ENCODE measurements at places on chromosomes 6 and 20. TPM values are rescaled to one million over a fixed set of nuclear protein-coding genes. Genes with fewer than 3 reads are reported as not detected.

- DNase-seq: no peak
Observed at GRCh38 chr20:47356220-47356525, 326 bp downstream of the ZMYND8 start.

DNA sequence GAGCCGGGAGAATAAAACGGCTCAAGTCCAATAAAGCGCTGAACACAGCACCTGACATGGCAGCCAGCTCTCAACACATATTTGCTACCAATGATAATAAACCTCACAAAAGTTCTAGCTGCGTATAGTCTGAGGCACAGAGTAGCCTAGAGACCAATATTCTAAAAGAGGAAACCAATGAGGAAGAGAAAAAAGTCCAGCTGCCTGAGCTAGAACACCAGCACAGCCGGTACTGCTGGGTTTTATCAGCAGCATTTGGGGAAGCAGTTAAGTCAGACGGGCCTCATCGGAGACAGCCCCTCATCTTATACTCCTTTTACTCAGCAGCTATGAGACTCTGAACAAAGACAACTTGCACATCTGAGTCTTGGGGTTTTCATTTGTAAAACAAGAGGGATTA, 2.4 kb upstream of the RTF2 start:
- DNase-seq: no peak

- no peak for DNase-seq
Observed at GRCh38 chr6:10730254-10730653, 7.4 kb downstream of the TMEM14C start.

DNA sequence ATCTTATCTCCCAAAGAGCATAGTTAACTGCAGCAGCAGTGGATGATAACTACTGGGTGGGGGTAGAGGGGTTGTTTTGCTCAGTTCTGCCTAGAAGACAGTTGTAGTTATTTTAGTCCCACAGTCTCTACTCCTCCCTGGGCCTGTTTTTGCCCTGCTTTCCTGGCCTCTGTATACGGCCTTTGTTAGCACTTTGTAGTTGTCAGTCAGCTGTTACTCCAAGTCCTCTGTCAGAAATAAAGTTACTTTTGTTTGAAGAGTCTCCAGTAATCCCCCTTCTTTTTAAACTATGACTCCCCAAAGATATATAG, 113.9 kb downstream of the SLC16A10 start:
- no peak for DNase-seq

DNA sequence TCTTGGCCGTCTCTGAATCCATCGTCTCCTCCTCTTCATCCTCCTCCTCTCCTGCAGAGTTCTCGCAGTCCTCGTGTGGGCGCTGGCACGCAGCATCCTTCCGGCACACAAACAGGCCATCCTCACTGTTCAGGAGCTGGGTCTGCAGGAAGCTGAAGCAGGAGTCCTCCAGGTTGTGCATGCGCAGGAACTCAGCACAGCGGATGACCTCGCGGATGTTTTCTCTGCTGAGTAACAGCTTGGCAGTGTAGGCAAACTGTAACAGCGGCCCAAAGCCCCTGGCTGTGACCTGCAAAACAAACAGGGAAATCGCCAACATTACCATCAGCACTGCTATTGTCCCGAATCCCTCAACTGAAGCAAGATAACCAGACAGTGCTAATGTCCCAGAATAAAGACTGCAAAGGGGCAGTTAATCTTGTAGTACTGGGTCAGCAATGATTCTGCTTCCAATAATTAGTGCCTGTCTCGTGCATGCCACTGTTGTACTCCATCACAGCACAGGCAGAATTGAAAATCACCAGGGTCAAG, 57.4 kb downstream of the GJA10 start:
- DNase-seq: no peak

DNA sequence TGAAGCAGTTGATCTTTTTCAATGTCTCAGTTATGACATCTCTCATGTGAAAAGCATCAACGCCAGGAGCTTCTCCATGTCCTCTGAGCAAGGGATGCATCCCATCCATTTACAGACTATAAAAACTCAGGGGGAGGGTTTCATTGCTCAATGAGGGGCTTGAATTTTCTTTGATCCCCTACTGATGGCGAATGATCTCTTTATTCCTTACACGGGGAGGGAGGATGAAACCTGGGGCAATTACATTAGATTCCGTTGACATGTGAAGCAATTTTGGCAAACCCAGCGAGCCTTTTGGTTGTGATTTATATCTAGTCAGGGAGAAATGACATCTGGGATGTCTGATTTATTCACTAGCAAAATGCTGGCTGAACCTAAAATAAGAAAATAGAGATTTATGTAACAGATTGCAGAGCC, 268.9 kb downstream of the HIVEP2 start:
- DNase-seq: no peak

GRCh38 chr6:72636786-72637185, 14.9 kb downstream of the KCNQ5 start:
- no peak for DNase-seq

DNA sequence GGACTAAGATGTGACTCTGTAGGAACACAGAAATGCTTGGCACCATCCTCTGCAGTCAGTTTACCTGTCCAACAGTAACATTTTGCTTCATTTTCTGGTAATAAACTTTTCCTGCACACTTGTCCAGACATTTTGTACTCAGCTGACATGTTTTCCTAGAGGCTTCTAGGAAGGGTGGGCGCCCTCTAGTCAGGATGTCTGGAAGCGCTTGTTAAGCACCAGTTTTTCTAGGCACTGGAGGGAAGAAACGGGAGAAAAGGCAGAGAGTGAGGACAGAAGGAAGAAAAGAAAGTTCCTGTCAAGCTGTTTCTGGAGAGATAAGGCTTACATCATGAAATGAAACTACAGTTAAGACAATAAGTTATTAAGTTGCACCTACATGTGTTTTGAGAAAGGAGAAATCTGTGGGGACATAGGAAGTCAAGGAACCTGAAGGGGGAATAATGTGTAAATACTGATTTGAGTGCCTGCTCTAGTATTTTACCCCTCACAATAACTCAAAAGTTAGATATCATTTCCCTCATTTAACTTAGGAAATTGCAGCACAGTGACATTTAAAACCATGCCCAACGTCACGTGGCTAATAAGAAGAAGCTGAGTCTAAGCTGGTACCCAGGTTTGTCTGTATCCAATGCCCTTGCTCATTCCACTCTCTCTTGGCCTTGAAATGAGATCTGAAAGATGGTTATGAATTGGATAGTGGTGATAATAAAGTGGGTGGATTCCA, 42.7 kb upstream of the TNFRSF21 start:
- no peak for DNase-seq

GRCh38 chr6:20577173-20577688, 43.0 kb downstream of the CDKAL1 start:
- DNase-seq: no peak

GRCh38 chr6:22332711-22333110, 35.9 kb upstream of the PRL start:
- no peak for DNase-seq

- DNase-seq: peak; percentile 42
Observed at GRCh38 chr20:51510936-51511605, 31.4 kb downstream of the NFATC2 start.

DNA sequence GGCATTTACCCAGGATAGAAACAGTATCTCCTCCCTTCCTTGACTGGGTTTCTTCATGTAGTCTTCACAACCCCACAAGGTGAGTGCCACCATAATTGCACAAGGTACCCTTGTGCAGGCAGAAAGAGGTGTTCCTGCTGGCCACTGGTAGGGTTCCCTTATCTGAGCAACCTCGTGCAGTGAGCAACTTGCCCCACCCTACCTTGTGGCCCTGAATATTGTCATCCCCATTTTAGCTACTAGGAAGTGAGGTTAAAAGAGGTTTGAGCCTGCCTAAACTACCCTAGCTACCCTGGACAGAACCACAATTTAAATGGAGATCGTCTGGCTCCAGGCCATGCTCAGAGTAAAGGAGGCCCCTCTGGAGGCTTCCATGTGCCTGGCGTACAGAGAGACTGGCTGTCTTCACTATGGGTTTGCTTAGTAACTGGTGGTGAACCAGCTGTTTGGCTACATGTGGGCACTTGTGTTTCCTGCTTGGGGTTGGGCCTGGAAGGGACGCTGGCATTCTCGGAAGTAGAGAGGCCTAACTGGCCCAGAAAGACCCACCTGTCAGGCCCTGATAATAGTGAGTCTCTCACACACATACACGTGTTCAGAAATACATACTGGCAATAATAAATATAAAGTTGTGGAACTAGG, 148.8 kb downstream of the LRFN2 start:
- no peak for DNase-seq

- no peak for DNase-seq
Observed at GRCh38 chr20:10469056-10469455, 34.0 kb downstream of the SLX4IP start.

DNA sequence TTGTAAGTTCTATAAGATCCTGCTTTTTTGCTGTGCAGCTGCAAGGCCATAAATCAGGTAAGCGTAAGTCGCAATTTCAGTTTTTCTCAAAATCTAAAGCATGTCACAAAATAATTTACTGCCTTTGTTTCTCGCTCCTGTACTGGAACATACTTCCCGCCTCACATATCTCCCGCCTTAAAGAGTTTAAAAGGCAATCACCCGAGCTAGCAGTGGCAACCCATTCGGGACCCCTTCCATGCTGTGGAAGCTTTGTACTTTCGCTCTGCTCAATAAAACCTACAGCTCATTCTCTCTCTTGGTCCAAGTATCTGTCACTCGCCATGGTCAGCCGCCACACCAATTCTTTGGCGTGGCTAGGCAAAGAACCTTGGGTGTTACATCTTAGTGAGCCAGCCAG, 34.0 kb downstream of the CEP85L start:
- no peak for DNase-seq

DNA sequence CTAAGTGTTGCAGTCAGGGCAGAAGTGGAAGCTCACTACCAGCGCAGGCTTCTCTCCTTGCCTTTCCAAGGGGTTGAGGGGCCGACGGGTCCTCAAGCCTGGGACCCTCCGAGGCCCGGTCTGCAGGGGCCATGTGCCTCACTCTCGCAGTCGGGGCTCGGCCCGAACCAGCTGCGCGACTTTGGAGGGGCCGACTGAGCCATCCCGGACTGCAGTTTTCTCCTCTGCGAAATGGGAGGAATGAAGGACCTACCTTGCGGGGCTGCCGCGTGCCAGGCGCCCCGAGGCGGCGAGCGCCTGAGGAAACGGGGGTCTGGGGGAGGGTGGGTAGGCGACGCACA, 5.6 kb downstream of the LZTS3 start:
- no peak for DNase-seq

GRCh38 chr20:38588303-38588702, 7.3 kb downstream of the ADIG start:
- DNase-seq: no peak

GRCh38 chr20:54658525-54658924, 183.1 kb downstream of the DOK5 start:
- no peak for DNase-seq

GRCh38 chr6:16322666-16323312, 84.4 kb downstream of the GMPR start:
- peak; percentile 88 for DNase-seq

DNA sequence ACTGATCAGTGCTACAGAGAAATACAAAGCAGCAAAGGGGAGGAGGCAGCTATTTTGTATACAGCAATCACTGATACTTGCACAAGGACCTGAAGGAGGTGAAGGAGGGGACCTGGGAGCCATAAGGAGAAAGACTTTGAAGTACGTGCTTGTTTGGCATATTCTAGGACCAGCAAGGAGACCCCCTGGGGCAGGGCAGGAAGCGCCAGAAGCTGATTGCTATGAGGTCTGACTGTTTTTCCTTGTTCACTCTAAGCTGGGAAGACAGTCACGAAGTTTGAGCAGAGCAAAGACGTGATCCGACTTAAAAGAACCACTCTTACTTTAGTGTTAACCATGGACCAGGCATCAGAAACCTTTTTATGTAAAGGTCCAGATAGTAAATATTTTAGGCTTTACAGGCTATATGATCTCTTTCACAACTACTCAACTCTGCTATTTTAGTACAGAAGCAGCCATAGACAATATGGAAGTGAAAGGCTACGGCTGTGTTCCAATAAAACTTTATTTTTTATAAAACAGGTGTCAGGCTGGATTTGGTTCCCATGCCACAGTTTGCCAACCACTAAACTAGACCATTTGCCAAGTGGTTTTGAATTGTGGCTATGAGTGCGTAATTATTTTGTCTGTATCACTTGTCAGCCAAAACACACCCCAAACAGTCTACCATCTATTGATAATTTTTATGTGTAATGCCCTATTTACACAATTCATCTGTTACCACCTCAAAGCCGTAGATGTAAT, 217.9 kb downstream of the PRL start:
- no peak for DNase-seq

DNA sequence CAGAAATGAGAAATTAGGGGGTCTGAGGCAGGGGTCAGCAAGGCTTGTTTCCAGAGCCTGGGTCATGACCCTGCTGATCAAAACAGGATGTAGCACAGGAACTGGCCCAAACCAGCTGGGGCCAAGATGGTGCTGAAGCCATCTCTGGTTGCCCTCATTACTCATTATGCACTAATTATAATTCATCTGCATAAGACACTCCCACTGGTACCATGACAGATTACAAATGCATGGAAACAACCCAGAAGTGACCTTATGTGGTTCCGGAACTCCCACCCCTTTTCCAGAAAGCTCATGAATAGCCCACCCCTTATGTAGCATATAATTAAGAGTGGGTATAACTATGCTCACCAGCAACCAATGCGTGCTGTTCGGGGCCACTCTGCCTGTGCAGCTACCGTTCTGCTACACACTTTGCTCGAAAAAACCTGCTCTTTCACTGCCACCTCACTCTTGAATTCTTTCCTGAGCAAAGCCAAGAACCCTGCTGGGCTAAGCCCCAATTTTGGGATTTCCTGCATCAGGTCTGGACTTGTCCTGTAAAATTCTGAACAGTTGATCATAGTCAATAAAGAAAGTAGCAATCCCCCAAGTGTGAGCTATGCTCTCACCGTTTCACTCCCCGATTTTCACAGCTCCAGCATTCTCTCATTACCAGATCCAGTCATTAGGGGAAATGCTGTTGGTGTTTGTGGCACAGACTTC, 122.3 kb downstream of the WDR27 start:
- peak; percentile 57 for DNase-seq

- DNase-seq: no peak
Observed at GRCh38 chr20:14685183-14685582, 347.8 kb upstream of the FLRT3 start.

DNA sequence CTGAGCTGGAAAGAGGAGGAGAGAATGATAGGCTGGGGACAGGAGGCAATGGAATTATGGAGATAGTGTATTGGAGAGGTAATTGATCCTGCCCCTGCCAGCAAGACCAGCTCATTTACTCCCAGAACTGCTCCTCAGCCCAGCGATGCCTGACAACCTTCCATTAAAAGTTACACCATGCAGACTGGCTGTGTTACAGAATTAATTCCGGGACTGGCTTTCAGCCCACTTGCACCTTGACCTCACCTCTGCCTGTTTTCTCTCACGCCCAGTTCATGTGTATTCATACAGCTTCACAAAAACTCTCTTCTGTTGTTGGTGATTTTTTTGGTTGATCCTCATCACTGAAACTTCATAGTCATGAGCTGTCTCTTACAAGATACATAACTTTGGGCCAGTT, 207.3 kb downstream of the PLCB1 start:
- DNase-seq: no peak

BPI gene
- not detected for total RNA-seq

RGS17 gene
- total RNA-seq: 0.32 TPM

CLIC5 gene
- total RNA-seq: not detected

FAM83C gene
- 2.6 TPM for total RNA-seq

TRIM15 gene
- total RNA-seq: not detected

FOXS1 gene
- total RNA-seq: not detected

CCM2L gene
- total RNA-seq: not detected

C4B gene
- total RNA-seq: 1.7 TPM

CNKSR3 gene
- 2.4 TPM for total RNA-seq

TUBB2B gene
- not detected for total RNA-seq

SYNGAP1 gene
- 3.3 TPM for total RNA-seq

APOBEC2 gene
- total RNA-seq: not detected

HLA-DOA gene
- not detected for total RNA-seq

LKAAEAR1 gene
- not detected for total RNA-seq

BRD2 gene
- total RNA-seq: 134 TPM
